ENCODE measurements at places on chromosomes 4 and X.
A peak's percentile ranks its signal among the peaks of the same experiment; 100 is the strongest.

- no peak overlapping the region for H3K4me3 ChIP-seq
- no peaks in the 10 kb centered on the region for H3K27me3 ChIP-seq
- no peaks in the 10 kb centered on the region for H3K4me1 ChIP-seq
- no peaks in the 10 kb centered on the region for H3K36me3 ChIP-seq
- peak; percentile 77 for DNase-seq
These were observed 89.6 kb upstream of the PRPS2 start for GRCh38 chrX:12701628-12702027.

- no peaks in the 10 kb centered on the region for H3K27me3 ChIP-seq
These were observed 109.2 kb downstream of the NSUN7 start for GRCh38 chr4:40858962-40859361.

DNA sequence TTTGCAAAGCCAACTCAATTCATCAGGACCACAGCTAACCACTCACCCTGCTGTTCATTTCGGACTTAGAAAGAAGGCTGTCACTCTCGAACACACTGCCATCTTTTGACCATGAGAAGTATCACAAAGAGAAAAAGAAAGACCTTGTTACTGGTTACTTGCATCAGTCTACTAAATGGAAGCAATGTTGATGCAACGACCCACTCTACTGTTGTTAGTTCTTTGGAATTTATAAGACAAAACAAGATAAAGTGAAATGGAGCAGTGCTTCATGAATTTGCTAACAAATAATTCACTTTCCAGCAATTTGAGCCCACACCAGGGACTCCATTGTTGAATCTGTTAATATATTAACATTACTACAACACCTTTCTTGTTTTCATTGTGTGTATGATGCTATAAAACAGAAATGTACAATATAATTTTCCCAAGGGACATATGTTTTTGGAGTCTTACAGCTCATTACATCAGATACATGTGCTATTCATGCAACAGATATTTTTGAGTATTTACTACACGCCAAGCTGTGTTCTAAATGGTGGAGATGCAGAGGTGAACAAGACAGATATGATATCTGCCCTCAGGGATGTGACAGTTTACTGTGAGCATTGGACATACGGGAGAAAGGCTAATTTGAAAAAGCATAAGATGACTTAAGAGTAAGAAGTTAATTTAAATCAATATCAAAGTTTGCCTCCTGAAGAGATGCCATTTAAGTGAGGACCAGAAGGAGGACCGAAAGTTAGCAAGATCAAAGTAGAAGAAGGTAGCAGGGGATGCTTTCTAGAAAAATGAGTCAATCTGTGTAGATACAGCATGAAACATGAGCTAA is 87.2 kb downstream of the AREG start:
- H3K4me3 ChIP-seq: no peak overlapping the region
- no peaks in the 10 kb centered on the region for H3K4me1 ChIP-seq
- no peak overlapping the region for H3K27ac ChIP-seq
- peak; percentile 78 for DNase-seq
- H3K27me3 ChIP-seq: no peaks in the 10 kb centered on the region
- H3K36me3 ChIP-seq: no peaks in the 10 kb centered on the region

DNA sequence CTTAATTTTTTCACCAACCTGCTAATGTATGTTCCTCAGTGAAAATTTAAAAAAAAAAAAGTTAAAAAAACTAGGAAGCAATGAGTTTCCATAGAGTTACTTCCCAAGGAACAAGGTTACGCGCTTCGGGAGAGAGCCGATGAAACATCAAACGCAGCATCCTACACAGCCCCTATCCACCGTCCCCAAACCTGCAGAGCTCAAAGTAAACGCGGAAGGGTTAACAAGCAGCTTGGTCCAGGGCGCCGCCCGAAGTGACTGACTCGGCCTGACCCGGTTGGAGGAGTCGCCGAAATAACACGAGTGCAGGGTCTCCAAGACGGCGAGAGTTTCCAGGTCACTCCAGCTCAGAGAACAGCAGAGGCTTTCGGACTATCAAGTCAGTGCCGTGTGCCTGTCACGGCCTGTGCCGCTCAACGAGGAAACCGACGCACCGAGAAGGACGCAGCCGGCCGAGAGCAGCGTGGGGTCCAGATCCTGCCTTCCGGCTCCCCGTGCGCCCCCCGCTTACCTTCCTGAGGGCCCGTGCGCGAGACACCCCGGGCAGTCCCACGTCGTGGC is 512 bp downstream of the NOP14 start:
- no peaks in the 10 kb centered on the region for H3K27me3 ChIP-seq
- no peaks in the 10 kb centered on the region for H3K36me3 ChIP-seq
- peak; percentile 64 for DNase-seq
- H3K4me3 ChIP-seq: peak overlapping the region; percentile 98
- H3K27ac ChIP-seq: peak overlapping the region; percentile 76

- H3K36me3 ChIP-seq: no peaks in the 10 kb centered on the region
- H3K4me3 ChIP-seq: no peak overlapping the region
- H3K4me1 ChIP-seq: peaks cover 2% of the 10 kb centered on the region
- H3K27ac ChIP-seq: no peak overlapping the region
- no peak for DNase-seq
These were observed 28.6 kb downstream of the CLNK start for GRCh38 chr4:10655968-10656367.

GRCh38 chr4:79325436-79325835 is 425 bp downstream of the NAA11 start:
- no peaks in the 10 kb centered on the region for H3K4me1 ChIP-seq

All from trophoblast cell (in vitro differentiated cells and primary cell).